ENCODE measurements at places on chromosomes 5 and 9.

DNA sequence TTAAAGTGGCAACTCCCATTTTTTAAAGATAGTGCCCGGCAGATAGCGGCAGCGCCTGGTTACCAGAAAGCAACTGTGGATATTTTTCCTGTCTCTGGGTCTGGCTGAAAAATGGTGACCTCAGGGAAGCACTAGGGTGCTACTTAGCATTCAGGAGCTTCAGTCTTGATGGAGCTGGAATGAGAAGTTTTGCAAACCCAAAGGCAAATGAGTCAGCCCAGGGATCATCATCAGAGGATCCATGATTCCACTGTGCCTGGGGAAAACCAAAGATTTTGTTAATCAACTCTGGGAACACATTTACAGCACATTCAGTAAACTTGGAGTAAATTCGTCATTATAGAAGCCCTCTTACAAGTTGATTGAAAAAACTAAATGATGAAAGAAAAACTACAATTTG is 26.7 kb downstream of the F2R start:
- DNase-seq = no peak

GRCh38 chr9:69877852-69878514 is 57.4 kb downstream of the CFAP95 start:
- no peak for DNase-seq

DNA sequence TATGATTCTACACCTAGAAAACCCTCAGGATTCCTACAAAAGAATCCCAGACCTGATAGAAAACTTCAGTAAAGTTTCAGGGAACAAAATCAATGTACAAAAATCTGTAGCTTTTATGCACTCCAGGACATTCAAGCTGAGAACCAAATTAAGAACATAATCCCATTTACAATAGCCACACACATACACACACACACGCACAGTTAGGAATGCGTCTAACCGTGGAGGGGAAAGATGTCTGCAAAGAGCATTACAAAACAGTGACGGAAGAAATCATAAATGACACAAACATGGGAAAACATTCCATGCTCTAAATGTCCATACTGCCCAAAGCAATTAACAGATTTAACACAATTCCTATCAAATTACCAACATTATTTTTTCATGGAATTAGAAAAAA is 51.4 kb upstream of the CAST start:
- no peak for DNase-seq

- DNase-seq = no peak
These were observed 6.6 kb downstream of the NACC2 start for GRCh38 chr9:136088481-136088938.

DNA sequence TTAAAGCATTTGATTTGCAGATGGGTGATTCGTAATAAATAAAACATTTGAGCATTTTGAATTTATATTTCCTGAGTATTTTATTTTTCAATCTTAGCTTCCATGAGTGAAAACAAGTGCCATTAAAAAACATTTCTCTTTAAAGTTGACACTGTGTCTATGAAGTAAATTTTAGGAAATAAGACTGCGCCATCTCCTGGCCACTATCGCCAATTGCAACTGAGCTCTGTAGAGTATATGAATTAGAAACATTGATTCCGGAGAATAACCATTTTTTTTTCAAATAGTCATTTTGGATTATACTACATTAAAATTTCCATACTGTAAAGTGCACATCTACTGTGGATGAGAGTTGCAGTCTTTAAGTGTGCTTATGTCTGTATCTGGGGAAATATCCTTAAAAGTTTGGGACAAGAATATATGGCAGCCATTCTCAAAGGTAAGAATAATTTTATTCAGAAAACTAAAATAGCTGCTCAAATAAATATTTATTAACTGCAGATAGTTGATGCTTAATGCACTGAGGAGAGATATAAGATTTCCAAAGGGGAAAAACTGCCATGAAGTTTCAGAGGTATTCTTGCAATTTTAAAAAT is 5.9 kb downstream of the DMRTA1 start:
- DNase-seq = peak; percentile 73

- peak; percentile 51 for DNase-seq
These were observed 5.1 kb upstream of the SEPTIN8 start for GRCh38 chr5:132782101-132782500.

- DNase-seq = no peak
These were observed 9.5 kb downstream of the MVB12B start for GRCh38 chr9:126335837-126336735.

DNA sequence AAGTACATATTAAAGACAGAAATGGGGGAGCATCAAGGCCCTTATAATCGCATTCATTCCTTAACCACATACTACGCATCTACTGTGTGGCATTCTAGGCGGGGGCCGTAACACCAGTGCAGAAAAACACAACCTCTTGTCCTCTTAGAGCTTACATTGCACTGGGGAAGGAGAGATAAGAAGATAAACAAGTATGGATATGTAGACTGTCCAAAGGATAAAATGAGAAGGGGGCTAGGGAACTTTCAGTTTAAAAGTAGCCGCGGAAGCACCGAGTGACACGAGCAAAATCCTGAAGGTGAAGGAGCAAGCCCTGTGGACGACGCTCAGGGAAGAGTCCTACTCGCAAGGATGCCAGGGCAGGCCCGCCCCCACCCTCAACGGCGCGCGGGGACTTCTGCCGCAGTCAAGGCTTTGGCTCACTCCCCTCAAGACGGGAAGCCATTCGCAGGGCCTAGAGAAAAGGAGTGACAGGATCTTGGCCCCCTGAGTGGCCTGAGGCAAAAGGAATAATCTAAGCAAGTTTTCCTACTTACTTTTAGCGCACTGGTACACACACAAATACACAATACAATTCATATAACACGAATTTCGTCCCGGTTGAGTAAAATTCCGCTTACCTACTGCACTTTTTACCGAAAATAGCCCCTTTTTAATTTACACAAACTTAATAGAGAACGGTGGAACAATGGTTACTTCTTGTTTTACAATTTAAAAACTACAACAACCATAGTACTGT is 1.3 kb upstream of the NIPBL start:
- DNase-seq = peak; percentile 21
